ENCODE measurements at places on chromosomes 11 and 22.

GRCh38 chr22:48155446-48155845, 1393.0 kb downstream of the TBC1D22A start:
- DNase-seq: no peak

GRCh38 chr11:64466115-64466718, 107.3 kb downstream of the RPS6KA4 start:
- DNase-seq: no peak

GRCh38 chr11:39174196-39174595, 2285.3 kb downstream of the LRRC4C start:
- no peak for DNase-seq

DNA sequence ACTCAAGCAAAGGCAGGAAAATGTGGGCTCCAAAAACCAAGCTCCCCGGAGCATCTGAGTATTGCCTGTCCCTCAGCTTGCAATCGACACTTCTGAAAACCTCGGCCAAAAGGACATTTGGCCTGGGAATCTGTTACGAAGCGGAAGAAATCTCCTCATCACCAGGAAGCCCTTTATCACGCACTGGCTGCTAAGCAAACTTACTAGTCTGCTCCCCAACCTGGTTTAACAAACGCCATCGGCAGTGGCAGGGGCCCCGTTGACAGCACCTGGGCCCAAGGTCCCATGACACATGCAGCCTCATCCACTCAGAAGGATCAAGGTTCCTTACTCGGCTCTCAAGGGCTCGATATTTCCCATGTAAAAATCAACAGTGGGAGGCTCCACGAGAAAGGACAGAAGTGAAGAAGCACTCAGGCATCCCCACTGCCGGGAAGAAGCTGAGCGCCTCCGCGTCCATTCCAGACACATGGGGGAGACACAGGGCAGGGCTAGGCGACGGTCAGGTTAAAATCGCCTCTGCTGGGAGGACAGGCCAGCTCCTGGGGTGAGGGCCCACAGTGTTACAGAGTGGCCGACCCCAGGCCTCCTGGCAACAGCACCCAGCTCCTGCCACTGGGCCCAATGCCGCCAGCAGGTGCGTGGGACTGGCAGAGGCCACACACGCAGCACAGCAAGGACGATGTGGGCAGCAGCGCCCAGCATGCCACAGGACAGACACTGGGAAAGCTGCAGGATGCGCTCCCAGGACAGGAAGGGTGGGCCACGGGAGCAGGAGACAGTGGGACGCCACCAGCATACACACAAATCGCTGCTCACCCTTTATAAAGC, 27.1 kb downstream of the BRD1 start:
- DNase-seq: no peak

DNA sequence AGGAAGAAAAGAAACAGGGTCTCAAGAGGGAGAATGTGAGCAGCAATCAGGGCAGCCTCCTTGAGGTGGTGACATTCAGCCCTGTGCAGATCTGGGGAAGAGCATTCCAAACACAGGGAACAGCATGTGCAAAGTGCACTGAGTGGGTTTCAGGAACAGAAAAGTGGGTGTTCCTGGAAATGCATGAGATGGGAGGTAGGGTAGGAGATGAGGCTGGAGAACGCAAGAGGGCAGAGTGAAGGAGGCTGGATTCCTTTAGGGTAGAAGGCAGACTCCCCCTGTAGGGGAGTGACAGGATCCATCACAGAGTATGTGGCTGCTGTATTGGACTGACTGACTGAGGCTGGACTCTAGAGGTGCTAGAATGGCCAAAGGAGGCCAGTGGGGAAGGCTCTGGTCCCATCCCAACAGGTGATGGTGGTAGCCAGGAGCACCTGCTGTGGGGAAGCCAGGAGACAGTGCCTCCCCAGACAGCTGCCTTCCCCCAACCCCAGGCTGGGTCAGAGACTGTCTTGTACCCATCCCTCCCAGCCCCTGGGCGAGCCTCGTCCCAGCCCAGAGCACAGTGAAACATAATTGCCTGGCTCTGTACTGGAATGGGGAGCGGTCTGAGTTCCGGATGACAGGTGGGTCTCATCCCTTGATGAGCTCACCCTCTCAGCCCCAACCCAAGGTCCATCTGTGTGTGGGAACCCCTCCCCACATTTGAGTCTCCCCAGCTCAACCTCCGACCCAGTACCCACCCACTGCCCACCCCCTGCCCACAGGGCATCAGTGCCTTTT, 419.4 kb downstream of the MN1 start:
- DNase-seq: no peak

DNA sequence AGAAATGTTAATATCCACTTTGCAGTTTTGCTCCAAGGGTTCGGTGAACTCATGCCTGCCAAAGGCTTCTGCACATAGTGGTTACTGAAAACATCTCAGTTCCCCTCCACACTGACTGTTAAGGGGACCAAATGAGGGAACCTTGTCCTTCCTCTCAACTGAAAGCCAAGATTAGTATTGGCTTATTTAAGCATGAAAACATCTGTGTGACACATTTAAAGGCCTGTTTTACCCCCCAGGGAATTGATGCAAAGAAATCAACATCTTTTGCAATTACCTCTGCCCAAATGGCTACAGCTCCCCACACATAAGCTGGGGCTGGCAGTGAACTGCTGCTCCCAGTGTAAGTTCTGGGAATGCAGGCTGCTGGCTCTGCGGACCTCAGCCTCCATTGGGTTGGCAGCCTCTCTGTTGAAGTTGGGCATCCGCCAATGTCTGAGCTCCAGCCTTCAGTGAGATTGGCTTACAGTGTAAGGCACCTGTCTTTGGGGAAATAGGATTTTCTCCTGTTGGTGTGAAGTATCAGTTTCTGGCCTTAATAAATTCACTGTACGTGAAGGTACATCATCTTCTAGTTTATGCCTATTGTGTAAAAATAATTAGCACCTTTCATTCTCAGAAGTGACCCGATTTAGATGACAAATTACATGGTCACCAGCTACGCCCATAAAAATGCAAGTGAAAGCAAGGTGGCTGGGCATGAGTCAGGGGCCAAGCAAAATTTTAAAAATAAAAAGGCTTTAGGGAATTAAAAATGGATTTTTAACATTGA, 213.4 kb upstream of the SYN3 start:
- no peak for DNase-seq

DNA sequence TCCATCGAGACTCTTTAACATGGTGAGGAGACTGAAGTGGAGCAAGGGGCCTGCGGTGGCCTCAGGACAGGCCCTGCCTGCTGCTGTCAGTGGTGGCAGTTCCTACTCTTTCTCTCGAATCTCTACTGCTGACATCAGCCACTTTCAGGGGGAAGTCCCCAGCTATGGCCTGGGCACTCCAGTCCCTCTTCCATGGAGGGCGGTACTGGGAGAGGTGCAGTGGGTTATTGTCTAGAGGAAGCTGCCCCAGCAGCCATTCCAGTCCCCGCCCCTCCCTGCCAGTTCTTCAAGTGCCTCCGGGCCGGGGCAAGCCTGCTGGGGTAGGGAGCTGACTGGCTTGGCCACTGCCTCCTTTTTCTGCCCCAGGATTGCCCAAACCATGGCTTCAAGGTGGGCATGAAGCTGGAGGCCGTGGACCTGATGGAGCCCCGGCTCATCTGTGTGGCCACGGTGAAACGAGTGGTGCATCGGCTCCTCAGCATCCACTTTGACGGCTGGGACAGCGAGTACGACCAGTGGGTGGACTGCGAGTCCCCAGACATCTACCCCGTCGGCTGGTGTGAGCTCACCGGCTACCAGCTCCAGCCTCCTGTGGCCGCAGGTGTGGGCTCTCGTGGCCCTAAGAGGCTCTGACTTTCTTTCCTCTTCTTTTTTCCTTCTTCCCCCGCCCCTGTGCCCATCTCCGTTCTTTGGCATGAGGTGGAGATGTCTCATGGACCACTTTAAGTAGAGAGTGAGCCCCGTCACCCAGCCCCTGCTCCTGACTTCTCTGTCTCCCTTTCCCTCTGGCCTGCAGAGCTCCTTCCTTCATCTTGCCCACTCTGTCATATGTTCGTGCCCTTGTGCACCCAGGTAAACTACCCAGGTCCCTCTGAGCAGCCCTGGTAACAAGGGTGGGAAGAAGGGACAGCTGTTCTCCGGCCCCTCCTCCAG, 13.7 kb downstream of the CHADL start:
- DNase-seq: no peak

- peak; percentile 64 for DNase-seq
Measured at GRCh38 chr11:63945477-63946163, 6.8 kb downstream of the NAA40 start.

DNA sequence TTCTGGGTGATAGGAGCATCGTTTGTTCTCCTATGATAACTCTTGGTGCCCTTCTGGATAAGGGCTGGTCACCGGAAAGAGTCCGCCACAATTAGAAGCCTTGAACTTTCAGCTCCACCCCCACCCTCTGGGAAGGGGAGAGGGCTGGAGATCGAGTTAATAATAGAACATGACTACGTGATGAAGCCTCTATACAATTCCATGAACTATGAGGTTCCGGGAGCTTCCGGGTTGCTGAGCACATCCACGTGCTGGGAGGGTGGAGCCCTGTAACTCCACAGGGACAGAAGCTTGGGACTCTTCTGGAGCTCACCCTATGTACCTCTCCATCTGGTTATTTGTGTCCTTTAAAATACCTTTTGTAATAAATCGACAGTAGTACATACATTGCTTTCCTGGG, 40.3 kb downstream of the ARHGAP42 start:
- no peak for DNase-seq

DNA sequence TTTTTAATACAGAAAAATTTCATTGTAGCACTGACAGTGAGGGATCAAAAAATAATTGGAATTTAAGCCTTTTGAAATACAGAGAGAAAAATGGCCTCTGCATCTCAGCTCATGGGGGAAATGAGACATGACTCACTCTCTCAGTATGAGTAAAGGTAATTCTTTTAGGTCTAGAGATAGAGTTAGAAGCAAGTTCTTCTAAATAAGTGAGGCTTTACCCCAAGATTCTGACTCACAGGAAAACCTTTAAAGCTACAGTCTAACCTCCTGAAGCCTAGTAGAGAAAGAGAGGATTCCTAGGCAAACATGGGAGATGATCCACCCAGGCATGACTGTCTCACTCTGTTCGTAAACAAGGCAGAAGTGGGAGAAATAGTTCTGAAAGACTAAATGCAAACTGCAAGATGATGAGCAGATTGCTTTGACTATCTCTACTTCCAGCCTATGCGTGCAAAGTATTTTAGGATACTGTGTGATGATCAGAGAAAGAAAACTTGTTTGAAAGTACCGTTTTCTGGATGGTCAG, 1003.3 kb upstream of the CCDC90B start:
- no peak for DNase-seq

GRCh38 chr22:30252411-30253204, 6.0 kb upstream of the LIF start:
- DNase-seq: no peak

DNA sequence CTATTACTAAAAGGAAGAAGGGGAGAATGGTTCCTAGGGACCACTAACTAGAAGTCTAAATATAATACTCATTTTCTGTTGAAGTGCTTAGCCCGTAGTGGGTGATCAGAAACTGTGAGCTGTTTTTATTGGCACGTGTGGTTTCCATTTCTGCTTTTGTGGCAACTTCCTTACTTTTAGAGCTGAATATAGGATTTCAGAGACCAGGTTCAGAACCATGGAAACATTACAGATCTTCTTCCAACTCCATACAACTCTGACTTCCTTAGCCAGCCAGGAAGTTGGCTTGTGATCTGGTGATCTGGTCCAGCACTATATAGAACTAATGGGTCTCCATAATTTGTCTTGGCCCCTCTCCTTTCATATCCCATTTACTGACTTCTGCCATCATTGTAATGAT, 2.6 kb upstream of the ME3 start:
- DNase-seq: no peak

DNA sequence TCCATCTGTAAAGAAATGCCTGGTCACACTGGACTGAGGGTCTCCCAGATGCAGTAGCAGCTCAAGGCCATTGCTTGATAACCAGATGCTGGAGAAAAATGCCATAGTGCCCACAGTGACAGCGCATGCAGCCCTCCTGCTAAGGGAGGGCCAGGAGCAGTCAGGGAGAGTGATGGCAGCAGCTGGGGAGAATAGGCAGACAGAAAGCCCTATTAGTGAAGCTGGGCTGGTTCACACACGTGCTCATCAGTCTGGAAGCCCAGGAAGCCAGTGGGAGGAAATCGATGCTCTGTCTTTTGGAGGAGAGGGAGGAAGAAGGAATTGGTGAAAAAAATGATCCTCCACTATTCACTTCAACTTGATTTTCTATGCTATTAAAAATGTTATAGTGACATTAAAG, 82.9 kb downstream of the OSBP2 start:
- DNase-seq: no peak

GRCh38 chr22:26131589-26132154, 37.6 kb upstream of the SEZ6L start:
- no peak for DNase-seq

- no peak for DNase-seq
Measured at GRCh38 chr22:24011735-24012068, 598 bp downstream of the CABIN1 start.

- DNase-seq: no peak
Measured at GRCh38 chr11:115555336-115556090, 51.3 kb upstream of the CADM1 start.

GRCh38 chr22:45683680-45684079, 12.0 kb downstream of the ATXN10 start:
- DNase-seq: no peak

DNA sequence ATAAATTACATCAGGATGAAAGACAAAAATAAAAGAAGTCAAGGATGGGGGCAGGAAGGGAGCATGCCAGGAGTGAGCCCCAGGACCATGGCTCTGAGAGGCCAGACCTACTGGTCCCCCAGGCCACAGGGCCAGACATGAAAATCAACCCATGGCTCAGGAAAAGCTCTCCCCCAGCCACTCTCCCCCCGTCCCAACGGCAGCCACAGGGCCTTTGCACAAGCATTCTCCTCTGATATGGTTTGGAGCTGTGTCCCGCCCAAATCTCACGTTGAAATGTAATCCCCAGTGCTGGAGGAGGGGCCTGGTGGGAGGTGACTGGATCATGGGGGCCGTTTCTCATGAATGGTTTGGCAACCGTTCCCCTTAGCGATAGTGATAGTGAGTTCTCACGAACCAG, 80.8 kb upstream of the ANO1 start:
- DNase-seq: no peak

- no peak for DNase-seq
Measured at GRCh38 chr22:38273135-38273826, 471 bp upstream of the TMEM184B start.

- DNase-seq: no peak
Measured at GRCh38 chr22:32044477-32044876, 1.4 kb downstream of the SLC5A1 start.

- no peak for DNase-seq
Measured at GRCh38 chr11:67665541-67666302, 8.7 kb downstream of the ALDH3B2 start.
